ENCODE measurements at places on chromosomes 16 and 17.

GRCh38 chr17:71970312-71970711, 150.5 kb upstream of the SOX9 start:
- no peak for DNase-seq

DNA sequence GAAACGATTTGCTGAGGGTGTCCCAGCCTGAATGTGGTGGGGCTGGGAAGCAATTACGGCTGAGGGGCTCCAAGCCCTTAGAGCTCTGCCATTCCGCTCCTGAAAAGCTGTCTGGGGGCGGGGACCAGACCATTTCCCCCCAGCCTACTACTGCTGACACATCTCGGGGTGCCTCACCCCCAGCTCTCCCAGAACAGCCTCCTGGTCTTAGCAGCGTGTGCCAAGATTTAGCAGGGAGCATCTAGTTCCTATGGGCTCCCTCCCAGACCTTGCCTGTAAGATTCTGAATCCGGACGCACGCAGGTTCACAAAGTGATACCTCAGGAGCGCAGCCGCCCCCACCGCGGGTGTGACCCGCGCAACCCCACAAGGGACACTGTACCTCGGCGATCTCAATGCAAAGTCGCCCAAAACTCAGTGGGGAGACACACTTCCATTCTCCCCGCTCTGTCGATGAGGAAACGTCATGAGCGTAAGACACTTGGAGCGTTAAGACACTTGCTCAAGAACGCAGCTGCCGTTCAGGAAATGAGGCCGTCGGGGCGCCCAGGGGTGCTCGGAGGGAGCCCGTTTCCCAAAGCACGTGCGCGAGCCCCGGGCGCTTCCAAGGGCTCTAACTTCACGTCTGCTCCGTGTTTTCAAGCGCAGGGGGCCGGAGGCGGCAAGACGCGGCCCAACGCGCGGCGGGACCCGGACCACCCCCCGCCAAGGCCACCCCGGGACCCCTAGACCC, 629 bp downstream of the GEMIN4 start:
- peak; percentile 30 for DNase-seq

GRCh38 chr16:8567355-8568230, 22.7 kb downstream of the TMEM114 start:
- DNase-seq = peak; percentile 78

DNA sequence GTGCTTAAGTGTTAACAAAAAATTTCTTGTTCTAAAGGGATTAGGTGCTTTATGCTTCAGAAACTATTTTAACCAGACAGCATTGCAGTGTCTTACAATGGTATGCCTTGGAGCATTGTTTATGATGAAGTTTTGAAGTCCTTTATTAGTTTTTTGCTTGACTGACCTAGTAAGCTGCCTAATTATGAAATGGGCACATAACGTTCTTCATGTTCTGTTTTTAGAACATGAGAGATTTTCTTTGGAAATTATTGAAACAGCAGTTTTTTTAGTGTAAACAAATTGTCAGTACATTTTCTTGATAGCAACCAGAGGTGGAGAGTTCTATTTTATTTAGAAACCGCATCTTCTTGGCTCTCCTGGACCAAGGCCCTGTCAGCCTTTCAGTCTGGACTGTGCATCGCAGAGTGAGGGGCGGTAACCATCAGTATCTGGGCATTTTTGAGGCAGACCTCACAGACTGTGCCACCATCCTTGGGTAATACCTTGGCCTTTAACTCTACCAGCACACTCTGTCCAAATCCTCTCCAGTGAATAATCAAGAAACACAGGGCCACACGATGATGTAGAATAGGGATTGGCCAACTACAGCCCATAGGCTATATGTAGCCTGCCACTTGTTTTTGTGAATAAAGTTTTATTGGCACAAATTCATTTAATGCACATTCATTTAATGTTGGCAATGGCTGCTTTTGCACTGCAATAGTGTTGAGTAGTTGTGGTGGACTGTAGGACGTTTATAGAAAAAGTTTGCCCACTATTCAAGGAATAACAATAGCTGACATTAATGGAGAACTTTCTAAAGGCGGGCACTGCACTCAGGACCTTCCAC, 81.1 kb downstream of the VPS35L start:
- DNase-seq = no peak

DNA sequence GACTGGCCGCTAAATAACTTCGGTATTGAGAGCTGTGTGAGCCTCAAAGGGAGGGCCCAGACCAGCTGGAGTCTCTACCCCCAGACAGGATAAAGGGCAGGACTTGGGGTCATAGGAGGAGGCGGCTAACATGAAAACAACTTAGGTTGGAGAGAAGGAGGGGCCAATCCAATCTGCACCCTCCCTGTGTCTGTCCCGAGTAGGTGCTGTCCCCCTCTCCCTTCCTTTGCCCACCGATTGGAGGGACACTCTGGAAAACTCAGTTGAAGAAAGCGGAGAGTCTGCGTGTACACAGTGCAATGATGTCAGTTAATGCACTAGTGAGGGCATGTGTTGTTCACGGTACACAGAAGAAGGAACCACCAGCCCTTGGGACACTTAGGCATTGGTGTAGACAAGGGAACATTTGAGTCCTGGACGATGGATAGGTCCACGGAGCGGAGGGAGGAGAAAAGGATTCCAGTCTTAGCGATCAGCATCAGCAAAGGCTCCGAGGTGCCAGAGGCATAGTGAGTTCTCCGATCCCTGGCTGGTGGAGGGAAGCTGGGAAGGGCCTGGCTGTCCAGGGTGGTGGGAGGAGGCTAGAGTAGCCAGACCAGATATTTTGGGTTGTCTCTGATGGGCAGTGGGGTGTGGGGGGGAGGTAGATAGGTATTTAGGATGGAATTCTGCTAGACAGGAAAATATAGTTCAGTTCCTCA, 761 bp downstream of the NOL3 start:
- DNase-seq = no peak

GRCh38 chr17:44733753-44734152, 25.0 kb upstream of the ADAM11 start:
- no peak for DNase-seq

DNA sequence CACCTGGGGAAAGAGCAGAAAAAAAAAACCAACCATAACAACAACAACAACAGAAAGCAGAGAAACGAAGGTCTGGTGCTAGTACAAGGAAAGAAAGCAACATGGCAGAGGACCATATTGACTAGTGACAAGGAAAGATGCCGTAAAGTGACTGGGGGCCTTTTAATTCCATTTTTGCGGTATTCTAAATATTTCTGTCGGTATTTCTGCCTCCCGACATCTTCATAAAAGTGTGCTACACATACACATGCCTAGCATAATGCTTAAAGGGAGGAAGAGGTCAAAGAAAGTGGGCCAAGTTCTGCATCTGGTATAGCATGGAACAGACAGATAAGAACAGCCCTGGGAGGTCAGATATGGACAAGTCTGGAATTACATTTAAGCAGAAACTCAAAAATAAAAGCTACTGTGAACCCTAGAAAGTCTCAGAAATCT, 19.5 kb upstream of the RNF43 start:
- DNase-seq = no peak

GRCh38 chr17:44197980-44198720, 1.5 kb downstream of the ATXN7L3 start:
- DNase-seq = peak; percentile 79

DNA sequence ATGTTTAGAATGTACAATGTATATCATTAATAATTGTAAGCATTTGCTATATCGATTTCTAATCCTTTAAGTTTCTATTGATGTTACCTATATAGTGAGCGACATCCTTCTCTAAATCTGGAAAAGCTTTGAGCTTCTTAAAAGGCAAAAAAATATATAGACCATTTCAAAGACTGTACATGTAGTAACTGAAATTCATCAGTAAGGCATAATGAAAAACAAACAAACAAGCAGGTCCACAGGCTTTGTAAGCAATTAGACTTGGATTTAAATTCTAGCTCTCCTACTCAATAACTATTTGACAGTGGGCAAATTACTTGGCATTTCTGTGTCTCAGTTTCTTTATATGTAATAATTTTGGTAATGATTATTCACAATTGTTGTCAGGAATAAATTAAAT, 51.7 kb upstream of the NACA2 start:
- no peak for DNase-seq

- DNase-seq = no peak
Measured at GRCh38 chr17:72575542-72576233, 454.9 kb downstream of the SOX9 start.

- no peak for DNase-seq
Measured at GRCh38 chr17:43308999-43309398, 75.2 kb upstream of the RNU2-1 start.

GRCh38 chr16:74190292-74190691, 106.3 kb upstream of the PSMD7 start:
- no peak for DNase-seq
